Activated T-helper 1 cell treated with anti-CD3 and anti-CD28 coated beads, Interleukin-2, amount 50 U/mL, for 16 hours (primary cell): ENCODE measurements at places on chromosomes 5 and 9.

DNA sequence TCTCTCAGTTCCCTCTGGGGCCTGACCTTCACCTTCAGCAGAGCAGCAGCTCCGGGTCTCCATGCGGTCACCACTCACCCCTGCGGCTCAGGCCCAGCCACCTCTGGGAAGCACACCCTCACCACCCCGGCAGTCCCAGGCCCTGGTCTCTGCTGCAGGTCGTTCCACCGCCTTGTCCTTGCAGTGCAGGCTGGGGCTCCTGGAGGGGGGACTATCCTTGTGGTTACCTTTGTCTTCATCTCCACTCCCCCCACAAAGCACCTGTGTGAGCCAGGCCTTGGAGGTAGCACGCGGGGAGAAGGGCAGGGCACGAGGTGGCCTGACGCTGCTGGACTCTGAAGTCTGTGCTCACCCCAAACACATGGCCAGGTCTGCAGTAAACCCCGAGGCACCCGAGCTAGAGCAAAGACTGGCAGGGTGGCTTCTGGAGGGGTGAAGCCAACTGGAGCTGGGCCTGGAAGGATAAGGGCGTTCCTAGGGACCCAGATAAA lies 33.2 kb upstream of the RXRA start:
- DNase-seq = no peak

- DNase-seq = no peak
Measured at GRCh38 chr5:52703321-52703720, 84.4 kb upstream of the ITGA1 start.

GRCh38 chr5:88682131-88682530 lies 200.9 kb downstream of the MEF2C start:
- no peak for DNase-seq

GRCh38 chr5:162392336-162392735 lies 324.8 kb downstream of the GABRG2 start:
- no peak for DNase-seq

DNA sequence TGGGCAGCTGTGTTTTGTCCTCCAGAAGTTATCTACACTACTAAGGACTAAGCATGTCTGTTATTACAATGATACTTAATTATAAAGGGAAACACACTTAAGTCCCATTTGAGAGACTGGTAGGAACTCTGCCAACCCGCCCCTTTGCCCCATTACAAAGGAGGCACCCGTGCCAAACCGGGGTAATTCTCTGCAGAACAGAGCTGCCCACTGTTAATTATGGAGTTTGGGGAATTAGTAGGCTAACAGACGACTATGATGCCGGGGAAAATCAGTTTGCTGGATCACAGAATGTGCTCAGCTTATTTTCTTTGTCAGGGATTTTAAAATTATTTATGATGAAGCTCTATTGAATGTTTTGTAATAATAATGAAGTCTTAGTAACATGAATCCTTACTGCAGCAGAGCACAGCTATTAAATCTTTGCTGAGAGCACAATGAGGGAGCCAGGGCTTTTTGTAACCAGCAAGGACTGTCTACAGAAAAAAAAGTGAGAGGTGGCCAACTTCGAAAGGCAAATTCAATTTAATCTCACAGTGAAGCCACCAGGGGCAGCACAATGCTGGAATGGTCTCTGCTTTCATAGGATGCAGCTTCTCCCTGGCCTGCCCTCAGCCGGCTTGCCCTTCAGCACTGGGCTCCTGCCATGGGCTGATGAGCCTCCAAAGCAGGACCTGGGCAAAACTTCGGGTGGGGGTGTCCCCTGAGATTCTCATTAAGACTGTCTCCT lies 134.5 kb downstream of the GNAQ start:
- DNase-seq = no peak

- no peak for DNase-seq
Measured at GRCh38 chr5:35198686-35199085, 31.6 kb downstream of the PRLR start.

GRCh38 chr5:3325201-3325971 lies 270.2 kb upstream of the IRX1 start:
- no peak for DNase-seq

DNA sequence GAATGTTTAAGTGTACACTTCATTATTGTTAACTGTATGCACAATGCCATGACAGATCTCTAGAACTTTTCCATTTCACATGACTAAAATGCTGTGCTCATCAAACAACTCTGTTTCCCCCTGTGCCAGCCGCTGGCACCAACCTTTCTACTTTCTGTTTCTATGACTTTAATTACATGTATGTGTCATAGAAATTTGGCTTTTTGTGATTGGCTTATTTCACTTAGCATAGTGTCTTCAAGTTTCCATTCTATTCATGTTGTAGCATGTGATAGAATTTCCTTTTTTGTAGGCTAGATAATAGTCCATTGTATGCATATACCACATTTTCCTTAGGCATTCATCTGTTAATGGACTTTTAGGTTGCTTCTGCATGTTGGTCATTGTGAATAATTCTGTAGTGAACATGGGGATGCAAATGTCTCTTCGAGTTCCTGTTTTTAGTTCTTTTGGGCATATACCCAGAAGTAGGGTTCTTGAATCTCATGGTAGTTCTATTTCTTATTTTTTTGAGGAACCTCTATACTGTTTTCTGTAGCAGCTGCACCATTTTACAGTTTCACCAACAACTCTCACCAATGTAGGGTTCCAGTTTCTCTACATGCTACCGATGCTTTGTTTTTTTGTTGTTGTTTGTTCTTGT lies 184.4 kb upstream of the DMRT1 start:
- DNase-seq = no peak

GRCh38 chr9:88074931-88075330 lies 63.3 kb downstream of the SPATA31C2 start:
- no peak for DNase-seq

DNA sequence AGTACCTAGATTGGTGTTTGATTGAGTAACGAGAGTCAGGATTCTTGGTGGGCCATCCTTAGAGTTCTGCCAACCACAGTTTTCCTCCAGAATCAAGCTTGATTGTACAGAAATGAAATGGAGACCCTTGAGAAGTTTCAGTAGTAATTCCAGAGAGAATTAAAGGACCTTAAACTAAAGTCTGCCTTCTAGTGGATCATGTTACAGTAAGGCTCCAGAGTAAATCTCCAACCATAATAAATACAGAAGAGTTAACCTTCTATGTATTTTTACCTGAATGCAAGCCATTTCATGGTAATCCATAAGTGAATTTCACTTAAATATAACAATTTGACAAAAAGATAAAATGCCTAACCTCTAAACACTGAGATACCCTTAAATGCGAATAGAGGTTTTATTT lies 53.0 kb upstream of the CNTLN start:
- DNase-seq = no peak

DNA sequence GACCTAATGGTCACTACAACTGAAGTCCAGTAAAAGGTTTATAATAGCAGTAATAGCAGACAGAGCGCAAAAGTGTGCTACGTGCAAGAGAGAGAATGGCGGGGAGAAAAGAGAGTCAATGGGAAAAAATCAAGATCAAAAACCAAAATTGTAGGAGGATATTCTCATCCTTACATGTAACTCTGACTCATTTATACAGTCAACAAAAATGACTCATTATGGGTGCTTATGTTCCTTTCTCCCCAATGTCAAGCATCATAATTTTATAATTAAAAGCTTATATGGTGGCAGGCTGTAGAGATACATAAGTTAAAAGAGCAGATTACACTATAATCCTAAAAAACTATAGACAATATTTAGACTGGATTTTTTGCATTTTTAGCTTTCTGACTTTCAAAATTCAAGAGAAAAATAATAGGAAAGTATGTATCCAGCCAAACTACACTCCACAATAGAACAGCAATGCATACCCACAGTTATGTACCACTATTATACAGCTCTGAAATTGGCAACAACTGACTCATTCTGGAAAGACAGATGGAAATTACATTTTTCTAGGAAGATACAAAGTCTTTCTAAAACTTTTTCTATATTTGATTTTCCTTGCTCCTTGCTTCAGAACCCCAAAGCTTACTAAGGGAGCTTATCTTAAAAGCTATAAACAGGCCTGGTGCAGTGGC lies 78.4 kb downstream of the PLPP1 start:
- no peak for DNase-seq

GRCh38 chr5:132641841-132642240 lies 16.1 kb upstream of the IL13 start:
- DNase-seq = no peak

- DNase-seq = no peak
Measured at GRCh38 chr5:160462167-160462566, 40.5 kb downstream of the PTTG1 start.

DNA sequence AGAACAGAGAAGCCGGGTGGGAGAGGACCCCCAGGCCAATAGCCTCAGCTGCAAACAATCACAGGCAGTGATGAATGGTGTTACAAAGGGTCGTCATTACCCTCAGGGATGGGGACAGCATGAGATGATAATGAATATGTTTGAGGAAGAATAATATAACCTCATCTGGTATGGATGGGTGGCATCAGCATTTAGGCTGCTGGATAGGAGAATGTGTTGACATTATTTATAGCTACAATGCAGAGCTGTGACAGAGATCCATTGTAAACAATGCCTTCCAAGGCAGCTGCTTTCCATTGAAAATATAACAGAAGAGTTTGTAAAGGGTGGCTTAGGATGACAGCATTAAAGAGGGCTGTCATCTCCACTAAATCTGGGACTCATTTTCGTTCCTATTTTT lies 365.5 kb downstream of the KCNN2 start:
- no peak for DNase-seq

DNA sequence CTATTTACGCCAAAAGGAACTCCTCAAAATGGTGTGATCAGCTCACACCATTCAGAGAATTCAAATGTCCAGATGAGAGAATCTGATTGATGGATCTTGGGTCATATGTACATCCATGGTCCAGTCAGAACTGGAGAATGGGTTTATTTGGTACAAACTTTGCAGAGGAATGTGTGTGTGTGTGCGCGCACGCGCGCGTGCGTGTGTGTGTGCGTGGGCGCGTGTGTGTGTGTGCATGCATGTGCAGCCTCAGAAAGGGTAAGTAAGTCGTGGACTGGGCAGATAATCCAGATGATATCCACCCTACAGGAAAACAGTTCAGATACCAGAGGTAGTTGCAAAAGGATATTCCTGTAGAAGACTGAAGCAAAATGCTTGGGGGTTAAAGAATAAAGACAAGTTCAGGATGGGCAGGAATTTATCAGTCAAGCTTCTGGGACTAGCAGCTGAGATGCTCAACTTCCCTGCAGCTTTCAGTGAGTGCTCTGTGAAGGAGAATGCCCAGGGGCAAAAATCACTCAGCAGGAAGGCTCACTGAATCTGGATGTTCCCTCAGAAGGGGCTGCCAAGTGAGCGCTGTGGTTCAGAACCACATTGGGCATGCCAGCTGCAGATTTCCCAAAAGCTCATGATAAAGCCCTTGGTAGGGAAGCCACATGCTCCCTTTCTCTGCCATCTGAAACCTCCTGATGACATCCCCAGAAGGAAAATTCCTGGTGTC lies 440.5 kb upstream of the SGCD start:
- no peak for DNase-seq

GRCh38 chr5:62707563-62707962 lies 128.9 kb downstream of the LRRC70 start:
- DNase-seq = no peak

GRCh38 chr5:34959323-34959722 lies 30.0 kb downstream of the DNAJC21 start:
- DNase-seq = no peak

DNA sequence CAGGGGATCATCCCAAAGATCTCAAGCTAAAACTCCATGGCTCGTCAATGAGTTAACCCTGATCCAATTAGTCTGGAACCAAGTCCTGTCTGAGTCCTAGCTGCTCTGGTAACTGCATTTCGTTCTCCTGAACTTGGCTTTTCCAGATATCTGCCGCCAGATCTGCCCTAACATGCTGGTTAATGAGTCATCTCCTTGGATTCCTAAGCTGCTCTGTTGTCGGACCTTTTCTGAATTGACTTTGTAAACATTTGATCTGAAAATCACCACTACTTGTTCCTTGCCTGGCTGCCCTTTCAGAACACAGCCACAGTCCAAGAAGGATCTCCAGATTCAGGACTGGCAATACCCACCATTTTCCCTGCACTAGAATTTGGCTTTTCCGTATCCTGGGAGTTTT lies 473.0 kb downstream of the ZSWIM6 start:
- no peak for DNase-seq

DNA sequence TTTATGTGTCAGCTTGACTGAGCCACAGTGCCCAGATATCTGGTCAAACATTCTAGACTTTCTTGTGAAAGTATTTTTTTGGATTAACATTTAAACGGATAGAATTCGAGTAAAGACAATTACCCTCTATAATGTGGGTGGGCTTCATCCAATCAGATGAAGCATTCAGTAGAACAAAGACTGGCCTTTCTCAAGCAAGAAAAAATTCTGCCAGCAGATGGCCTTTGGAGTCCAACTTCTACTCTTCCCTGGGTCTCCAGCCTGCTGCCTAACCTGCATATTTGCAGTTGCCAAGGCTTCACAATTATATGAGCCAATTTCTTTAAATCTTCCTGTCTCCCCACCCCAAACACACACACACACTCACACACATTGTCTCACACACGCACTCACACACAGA lies 86.4 kb downstream of the MED10 start:
- no peak for DNase-seq

GRCh38 chr5:142095651-142096330 lies 12.8 kb upstream of the NDFIP1 start:
- DNase-seq = peak; percentile 44

- DNase-seq = no peak
Measured at GRCh38 chr9:91223000-91223399, 138.7 kb downstream of the AUH start.

DNA sequence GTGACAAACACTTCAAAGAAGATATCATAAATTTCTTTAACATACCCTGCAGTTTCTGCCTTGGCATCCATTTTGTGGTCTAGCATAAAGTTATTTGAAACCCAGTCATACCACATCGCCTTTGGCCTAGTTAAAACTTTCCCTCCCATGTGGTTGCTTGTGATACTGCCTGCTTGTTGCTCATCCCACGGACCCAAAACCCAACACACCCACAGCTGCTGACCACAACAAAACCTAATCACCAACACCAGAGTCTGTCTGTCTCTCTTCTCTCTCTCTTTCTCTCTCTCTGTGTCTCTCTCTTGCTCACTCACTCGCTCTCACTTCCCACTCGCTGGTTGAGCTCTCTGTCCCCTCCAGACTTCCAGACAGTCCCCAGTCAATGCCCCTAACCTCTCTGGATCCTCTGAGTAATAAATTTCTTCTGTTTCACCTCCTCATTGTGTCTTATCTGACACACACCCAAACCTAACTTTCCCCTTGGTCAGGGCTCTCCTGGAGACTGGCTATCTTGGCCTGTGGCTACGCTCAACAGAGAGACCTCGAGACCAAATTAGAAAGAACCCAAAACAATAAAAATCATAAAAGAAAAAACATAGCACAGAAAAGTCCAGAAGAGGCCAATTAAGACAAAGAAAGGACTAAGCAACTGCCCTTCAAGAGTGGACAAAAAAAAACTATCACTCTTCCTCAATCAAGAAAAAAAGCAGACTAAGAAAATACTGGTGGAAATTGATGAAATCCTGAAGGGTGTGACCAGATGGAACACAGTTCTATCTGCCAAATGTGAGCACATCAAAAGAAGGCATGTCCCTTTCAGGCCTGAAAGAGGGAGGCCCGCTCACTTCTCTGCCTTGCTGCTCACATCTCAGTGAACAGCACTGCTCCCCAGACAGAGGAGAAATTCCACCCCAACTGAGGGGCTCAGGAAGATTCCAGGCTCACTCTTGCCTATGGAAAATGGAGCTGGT lies 41.5 kb downstream of the TTLL11 start:
- DNase-seq = no peak
